ENCODE measurements at places on chromosomes 12 and 14.

- no peak for DNase-seq
Measured at GRCh38 chr12:105930557-105931503, 207.9 kb downstream of the NUAK1 start.

GRCh38 chr14:101586531-101587430, 25.5 kb downstream of the DIO3 start:
- DNase-seq: no peak

DNA sequence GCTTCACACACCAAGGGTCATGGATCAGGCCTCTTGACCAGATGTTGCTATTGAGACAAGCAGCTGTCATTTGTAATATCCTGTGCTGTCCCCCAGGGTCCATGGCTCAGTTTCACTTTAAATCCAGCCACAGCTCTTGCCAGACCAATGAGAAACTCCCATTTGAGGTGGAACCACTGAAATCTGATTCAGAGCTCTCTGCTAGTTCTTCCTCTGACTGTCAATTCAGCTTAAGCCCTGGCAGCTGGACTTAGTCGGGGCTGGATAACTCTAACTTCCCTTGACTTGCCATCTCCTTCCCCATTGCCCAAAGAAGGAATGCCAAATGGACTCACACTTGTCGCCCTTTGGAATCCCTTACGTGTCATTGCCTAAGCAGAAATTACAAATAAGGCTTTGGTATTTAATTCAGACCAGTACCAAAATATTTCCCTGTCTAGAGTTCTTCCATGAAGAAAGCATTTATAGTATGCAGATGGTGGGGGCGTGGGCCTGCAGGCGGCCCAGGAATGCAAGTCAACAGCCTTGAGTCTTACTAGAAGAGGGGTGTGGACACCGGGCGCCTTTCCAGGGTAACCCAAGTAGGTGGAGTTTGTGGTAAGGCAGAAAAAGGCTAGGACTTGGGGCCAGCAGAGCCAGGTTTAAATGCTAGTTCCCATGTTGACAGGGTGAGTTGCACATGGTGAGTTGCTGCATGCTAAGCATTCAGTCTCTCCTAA, 96.9 kb upstream of the TMPO start:
- no peak for DNase-seq

DNA sequence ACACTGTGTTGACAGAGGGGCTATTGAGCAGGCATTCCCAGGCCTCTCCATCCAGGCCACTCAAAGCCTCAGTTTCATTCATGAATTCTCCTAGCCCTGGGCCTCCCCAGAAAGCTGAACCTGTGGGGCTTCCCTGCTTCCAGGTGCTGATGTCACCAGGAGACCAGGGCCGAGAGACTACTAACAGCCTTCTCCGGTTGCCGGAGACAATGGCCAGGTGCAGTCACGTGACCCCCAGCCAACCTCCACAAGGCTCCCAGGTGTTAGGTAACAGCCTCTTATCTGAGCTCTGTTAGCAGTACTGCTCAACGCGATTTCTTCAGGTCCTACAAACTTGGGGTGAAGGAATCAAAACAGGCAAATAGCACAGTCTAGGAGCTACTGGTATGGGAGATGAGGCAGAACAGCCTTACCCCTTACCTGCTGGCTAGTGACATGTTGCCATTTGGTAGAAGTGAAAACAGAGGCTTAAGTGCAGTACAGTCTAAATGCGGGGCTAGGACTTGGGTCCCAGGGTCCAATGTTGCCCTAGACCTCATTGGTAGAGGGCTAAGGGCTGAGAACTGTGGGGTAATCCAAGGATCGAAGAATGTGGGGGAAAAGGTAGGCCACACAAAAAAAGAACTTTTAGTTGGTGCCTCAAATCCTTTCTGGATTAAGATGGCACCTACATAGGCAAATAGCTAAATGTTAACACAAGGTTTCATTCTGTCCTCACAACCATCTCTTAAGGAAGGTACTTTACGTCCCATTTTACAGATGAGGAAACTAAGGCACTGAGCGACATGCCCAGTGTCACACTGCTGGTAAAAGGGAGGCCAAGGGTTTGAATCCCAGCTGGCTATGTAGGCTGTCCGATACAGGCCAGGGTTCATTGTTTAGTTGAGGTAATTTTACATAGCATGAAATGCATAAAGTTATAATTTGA, 3.8 kb downstream of the CCDC88C start:
- DNase-seq: no peak

DNA sequence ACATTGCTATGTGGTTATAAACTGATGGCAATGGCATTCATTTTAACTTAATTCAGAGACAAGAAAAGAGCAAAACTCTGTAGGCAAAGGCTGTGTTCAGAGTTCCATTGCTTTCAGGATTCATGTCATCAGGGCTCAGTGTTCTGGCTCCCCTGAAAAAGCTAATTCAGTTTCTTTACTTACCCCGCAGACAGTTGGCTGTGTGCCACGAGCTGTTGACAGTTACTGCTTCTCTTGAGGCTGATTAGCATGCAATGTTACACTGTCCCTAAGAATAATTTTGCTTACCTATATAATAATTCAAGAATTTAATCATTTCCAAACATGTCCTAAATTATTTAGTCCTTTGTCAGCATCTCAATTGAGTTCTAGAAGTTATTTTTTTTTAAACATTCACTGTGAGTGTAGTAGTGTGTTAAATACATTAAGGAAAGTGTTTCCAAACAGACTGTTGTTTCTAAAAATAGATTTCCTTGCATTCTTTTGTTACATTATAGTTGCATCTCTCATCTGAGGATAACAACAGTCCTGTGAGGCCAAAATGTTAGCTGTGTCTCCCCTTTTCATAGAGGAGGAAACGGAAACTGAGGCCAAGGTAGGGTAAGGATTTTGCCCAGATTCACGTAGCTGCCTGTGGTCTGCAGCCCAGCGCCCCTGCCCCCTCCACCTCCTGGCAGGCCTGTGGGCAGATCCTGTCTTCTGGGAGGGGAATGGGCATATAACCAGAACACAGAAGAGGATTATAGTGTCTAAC, 98.6 kb downstream of the PELI2 start:
- no peak for DNase-seq

GRCh38 chr12:51972849-51973273, 21.4 kb downstream of the ACVR1B start:
- DNase-seq: no peak

- DNase-seq: no peak
Measured at GRCh38 chr12:120586206-120586605, 5.0 kb upstream of the POP5 start.

DNA sequence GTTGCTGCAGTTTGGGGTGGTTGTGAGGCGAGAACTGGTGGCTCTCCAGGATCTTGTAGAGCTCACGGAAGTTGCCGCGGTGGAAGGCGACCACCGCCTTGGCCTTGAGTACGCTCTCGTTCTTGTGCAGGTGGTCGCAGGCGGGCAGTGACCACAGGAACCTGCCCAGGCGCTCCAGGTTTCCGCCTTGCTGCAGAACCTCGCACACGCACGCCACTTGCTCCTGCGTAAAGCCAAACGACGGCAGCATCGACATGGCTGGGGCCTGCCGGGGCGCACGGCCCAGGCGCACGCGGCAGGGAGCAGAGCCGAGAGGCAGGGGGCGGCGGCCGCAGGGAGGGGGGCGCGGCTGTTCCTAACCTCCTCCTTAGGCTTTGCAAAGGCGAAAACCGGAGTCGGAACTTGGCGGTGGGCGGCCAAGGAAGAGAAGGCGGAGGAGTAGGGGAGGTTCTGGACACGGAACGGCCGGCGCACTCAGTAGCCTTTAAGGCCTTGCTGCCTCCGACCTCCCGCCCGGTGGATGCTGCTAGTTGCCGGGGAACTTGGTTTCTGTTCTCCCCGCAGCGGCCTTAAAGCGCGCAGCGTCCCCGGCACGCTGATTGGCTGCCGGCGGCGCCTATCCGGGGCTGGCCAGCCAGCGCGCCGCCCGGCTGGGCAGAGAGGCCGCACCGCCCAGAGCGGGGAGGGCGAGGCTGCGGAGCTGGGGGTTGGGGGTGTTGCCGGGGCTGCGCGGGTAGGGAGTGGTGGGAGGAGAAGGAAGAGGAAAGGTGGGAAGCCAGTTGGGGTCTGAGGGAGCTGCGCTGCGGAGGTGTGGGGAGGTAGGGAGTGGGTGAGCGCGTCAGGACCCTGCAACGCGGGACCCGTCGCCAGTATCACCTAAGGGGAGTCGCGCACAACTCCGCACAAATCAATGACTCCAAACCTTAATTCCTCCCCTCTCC, at the start of gene SIX1:
SIX1 (minus strand) TSS at position 544 of the 941 bp plus-strand sequence; CDS start at position 256, 288 bp downstream.
- no peak for DNase-seq

GRCh38 chr12:106269150-106269771, 21.4 kb upstream of the CKAP4 start:
- no peak for DNase-seq

GRCh38 chr12:57452937-57453509, 2.1 kb upstream of the INHBE start:
- peak; percentile 83 for DNase-seq

GRCh38 chr12:16881986-16882570, 276.1 kb upstream of the LMO3 start:
- DNase-seq: no peak

DNA sequence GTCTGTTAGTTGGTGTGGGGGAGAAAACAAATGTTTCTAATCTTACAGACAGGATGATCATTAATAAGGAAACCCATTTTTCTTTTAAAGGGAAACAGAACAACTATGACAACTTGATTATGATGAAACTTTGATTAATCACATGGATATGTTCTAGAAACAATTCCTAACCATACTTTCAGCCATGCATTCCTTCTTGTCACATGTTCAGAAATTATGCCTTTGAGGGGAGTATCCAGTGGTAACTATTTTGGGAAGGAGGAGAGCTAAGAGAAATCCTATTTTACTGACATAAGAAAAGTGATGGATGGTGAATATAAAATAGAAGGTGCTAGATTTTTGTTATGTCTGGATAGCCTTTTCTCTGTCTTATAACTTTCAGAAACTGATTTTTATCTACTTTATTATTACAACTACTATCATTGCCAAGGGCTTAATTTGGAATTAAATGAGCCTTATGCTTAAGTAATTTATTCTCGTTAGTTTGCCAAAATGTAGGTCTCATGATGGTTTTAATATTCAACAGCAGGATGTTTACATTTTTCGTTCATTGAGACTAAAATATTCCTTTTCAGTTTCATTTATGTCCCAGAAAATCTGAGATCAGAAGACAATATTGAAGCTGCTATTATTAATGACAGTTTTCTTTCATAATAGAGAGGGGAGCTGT, 200.1 kb downstream of the TMTC2 start:
- DNase-seq: no peak

- DNase-seq: no peak
Measured at GRCh38 chr12:43180242-43180641, 371.8 kb downstream of the ADAMTS20 start.

- no peak for DNase-seq
Measured at GRCh38 chr14:91607322-91608047, 97.4 kb upstream of the PPP4R3A start.

DNA sequence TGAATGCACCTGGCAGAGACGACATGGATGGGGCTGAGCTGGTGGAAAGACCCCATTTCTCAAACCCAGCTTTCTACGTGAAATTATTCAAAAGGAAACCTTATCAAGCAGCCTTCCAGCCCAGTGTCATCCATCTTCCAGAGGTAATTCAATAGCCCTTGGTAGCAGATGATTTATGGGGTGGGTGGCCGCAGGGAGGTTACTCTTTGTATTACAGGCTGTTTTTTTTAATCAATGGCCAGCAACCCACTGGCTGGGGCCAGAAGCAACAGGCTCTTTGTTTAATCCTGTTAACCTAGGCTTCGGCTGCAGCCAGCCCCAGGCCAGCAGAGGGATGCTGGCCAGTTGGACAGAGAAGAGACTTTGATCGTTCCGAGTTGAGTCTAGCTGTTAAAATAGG, 139.8 kb upstream of the SRRM4 start:
- peak; percentile 12 for DNase-seq

DNA sequence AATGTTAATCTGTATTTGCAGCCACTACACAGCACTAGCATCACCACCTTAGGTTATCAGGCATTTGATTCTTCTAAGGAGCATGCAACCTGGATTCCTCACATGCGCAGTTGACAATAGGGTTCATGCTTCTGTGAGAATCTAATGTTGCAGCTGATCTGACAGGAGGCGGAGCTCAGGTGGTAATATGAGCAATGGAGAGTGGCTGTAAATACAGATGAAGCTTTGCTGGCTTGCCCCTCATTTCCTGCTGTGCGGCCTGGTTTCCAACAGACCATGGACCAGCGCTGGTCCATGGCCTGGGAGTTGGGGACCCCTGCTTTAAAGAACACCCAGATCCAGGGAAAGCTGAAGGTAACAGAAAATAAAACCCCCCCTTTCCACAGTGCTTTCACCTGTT, 51.0 kb downstream of the TMX1 start:
- DNase-seq: no peak

DNA sequence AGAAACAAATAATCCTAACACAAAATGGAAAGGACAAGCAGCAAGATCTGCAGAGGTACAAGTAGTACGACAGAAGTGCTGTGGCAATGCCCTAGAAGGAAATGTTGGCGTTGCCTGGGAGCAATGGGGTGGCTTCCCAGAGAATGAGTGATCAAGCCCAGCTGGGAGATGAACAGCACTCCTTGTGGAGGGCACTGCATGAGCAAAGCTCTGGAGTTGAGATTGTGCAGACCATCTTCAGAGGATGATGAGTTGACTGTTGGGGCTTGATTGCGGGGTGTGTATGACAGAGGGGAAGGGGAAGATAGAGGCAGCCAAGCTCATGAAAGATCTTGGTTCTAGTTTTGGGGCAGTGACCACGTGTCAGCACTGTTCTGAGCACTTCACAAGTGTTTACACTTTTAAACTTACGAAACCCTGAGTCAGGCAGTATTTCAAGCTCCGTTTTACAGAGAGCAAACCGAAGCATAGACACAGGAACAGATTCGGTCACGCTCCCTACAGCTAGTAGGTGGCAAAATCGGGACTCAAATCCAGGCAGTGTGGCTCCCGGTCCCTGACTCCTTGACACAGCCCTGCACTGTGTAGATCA, 127.2 kb upstream of the LHX5 start:
- DNase-seq: no peak

DNA sequence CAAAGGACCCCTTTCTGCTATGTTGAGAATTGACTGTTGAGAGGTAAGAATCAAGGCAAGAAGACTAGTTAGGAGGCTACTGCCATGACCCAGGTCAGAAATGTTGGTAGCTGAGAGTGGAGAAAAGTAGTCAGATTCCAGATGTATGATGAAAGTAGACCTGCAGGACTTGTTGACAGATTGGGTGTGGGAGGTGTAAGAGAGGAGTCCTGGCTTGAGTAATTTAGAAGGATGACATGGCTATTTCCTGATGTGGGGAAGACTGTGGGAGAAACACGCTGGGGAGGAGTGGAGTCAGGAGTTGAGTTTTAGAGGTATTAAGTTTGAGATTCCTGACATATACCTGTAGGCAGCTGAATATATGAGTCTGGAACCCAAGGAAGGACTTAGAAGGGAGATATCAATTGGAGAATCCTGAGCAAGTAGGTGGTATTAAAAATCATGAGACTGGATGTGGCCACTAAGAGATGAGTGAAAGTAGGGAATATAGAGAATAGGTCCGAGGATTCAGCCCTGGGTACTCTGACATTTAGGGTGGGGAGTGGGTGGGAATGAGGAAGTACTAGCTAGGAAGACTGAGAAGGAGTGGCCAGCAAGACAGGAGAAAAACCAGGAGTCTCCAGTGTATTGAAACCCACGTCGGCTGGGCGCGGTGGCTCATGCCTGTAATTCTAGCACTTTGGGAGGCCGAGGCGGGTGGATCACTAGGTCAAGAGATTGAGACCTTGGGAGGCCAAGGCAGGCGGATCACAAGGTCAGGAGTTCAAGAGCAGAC, 12.6 kb upstream of the DDX47 start:
- no peak for DNase-seq

Data from neural crest cell (in vitro differentiated cells).